ENCODE measurements at places on chromosomes 2 and 18.

DNA sequence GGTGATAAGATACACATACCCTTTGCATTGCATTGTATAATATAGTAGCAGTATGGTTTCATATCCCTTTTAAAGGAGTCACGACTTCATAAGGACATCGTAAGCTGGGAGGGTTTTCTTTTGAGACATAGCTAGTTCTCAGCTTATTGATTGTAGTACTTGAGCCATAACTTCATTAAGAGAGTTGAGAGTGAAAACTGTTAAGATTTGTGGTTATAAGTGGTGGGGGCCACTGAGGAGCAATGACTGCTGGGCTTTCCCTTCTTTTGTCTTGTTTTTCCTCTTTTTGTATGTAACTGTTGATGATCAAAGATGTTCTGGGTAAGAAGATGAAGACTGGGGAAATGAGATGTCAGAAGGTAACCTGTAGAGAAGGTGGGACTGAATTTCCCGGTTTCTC, 11.0 kb downstream of the EIF5B start:
- peak; percentile 27 for DNase-seq

- DNase-seq: no peak
These were observed 1539.7 kb upstream of the ACVR2A start for GRCh38 chr2:146305164-146305563.

DNA sequence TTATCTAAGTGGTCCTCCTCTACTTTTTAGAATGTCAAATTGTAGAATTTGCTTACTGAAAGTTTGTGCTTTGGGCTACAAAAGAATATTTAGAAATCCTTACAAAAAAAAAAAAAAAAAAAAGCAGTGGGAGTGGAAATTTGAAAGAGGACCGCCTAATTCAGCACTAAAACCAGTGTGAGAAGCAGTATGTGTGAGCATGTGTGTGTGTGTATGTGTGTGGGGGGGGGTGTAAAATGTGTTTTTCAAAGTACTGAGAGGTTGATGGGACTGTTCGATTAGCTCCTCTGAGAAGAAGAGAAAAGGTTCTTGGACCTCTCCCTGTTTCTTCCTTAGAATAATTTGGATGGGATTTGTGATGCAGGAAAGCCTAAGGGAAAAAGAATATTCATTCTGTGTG, at the start of gene VIT:
VIT (plus strand) TSS at position 175 of the 400 bp plus-strand sequence. CDS start 19,664 bp downstream, outside the sequence.
- DNase-seq: no peak

GRCh38 chr2:149902081-149902480, 314.5 kb upstream of the MMADHC start:
- DNase-seq: no peak

GRCh38 chr2:200703127-200703925, 108.4 kb upstream of the BZW1 start:
- no peak for DNase-seq

GRCh38 chr18:73384246-73384645, 516.5 kb upstream of the NETO1 start:
- DNase-seq: no peak

- DNase-seq: no peak
These were observed 52.9 kb downstream of the ADI1 start for GRCh38 chr2:3466482-3466863.

- DNase-seq: no peak
These were observed 175.5 kb downstream of the PRPF40A start for GRCh38 chr2:152541712-152542111.

DNA sequence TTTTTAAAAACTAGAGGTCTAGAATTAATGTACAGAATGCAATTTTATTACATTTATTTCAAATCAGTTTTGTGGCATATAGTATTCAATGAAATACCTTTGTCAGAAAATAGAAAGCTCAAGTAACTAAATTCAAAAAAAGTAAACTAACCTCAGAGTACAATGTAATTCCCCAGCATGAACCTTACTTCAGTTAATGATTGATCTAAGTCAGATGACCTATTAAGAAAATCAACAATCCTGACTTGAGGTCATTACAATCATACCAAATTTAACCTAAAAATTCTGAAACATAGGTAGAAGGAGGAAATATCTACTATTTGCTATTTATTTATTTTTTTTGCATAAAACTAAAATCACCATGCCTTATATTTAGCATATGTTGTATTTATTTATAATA, 142.9 kb downstream of the CCDC102B start:
- DNase-seq: no peak
